ENCODE measurements at places on chromosomes 16 and 17.

GRCh38 chr17:38598536-38598935 is 7.2 kb downstream of the SRCIN1 start:
- no peak for DNase-seq

DNA sequence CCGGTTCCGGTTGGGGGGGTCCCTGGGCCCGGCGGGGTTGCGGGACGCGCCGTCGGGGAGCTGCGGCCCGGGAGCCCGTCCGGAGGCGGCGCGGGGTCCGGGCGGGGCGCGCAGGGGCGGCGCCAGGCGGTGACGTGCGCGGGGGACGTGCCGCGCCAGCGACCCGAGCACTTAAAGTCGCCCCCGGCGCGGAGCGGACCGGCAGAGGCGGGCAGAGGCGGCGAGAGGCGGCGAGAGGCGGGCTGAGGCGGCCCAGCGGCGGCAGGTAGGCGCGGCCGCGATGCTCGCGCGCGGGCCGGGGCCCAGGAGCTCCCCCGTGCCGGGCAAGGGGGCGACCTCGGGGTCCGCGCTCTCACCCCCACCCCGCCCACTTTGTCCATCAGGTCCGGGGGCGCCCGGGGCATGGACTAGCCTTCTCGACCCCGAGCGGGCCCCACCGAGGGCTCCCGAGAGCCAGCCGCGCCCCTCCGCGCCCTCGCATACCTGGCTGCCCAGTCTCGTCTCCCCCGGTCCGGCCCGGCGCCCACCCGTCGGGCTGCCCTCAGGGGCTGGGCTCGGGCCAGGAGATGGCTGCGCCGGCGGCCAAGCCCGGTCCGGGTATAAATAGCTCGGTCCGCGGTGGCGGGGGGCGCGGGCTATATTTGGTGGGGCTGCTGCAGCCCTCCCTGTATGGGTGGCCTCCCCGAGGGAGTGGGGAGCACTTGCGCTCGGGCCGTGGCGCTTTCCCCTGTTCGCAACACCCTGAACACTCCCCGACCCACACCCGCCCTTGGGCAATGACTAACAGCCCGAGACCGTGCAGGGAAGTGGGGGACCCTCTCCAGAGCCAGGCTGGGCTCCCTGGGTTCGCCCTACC is at the start of gene SLC16A3:
Gene SLC16A3, plus strand, starts transcription at position 201 of the 856 bp plus-strand sequence. CDS start 6,967 bp downstream, outside the sequence.
- DNase-seq: peak; percentile 52

- DNase-seq: no peak
Measured at GRCh38 chr16:4976611-4977145, 18.5 kb downstream of the SEC14L5 start.

DNA sequence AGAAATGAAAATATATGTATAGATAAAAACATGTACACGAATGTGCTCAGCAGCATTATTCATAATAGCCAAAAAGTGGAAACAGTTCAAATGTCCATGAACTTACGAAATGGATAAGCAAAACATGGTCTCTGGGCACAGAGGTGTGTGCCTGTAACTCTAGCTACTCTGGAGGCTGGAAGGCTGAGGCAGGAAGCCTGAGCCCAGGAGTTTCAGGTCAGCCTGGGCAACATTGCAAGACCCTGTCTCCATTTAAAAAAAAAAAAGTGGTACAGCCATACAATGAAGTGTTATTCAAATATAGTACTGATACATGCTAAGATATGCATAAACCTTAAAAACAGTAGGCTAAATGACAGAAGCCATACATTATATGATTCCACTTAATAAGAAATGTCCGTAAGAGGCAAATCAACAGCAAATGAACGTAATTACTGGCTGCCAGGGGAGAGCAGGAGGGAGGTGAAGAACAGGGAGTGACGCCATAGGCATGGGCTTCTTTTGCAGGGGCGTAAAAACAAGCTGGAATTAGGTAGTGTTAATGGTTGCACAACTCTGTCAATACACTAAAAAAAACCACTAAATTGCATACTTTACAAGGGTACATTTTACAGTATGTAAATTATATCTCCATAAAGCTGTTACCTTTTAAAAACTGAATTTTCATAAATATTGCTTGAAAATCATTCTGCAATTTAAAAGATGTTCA is 87.2 kb upstream of the PLEKHM1 start:
- DNase-seq: no peak

- no peak for DNase-seq
Measured at GRCh38 chr17:39591958-39592954, 15.5 kb downstream of the NEUROD2 start.

DNA sequence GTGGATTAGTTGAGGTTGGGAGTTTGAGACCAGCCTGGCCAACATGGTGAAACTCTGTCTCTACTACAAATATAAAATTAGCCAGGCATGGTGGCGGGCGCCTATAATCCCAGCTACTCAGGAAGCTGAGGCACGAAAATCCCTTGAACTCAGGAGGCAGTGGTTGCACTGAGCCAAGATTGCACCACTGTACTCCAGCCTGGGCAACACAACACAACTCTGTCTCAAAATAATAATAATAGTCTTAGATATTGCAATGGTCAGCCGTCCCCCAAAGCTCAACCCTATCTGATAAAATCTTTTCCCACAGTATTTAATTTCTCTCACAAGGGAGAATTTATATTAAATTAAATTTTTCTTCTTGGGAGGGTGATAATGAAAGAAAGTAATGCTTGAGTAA is 169.6 kb downstream of the XYLT1 start:
- DNase-seq: no peak

DNA sequence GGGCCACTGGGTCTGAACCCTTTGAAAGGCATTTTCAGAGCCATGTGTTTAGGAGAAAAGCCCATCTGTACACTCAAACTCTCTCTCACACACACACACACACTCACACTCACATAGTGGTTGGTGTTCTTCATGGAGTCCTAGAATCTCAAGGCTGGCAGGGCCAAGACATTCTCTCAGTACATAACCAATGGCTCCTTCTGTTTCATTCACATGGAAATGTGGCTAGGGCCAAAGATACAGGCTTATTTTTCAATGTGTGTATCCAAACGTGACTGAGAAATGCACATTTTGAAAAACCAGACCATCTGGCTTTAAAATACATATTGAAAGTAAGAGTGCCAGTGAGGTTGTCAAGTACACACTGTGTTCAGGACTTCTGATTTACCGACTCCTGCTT is 59.0 kb upstream of the SALL1 start:
- no peak for DNase-seq

DNA sequence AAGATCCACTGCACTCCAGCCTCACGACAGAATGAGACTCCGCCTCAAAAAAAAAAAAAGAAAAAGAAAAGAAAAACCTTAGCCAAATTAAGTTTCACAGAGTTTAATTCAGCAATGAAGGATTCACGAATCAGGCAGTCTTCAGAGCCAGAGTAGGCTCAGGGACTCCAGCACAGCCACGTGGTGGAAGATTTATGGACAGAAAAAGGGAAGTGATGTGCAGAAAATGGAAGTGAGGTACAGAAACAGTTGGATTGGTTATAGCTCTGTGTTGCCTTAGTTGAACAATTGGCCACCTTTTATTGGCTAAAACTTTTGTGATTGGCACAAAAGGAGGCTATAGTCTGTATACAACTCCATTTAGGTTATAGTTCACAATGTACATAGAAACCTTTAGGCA is 256.6 kb downstream of the HS3ST3B1 start:
- DNase-seq: no peak

- DNase-seq: no peak
Measured at GRCh38 chr17:71208111-71208704, 912.6 kb upstream of the SOX9 start.

DNA sequence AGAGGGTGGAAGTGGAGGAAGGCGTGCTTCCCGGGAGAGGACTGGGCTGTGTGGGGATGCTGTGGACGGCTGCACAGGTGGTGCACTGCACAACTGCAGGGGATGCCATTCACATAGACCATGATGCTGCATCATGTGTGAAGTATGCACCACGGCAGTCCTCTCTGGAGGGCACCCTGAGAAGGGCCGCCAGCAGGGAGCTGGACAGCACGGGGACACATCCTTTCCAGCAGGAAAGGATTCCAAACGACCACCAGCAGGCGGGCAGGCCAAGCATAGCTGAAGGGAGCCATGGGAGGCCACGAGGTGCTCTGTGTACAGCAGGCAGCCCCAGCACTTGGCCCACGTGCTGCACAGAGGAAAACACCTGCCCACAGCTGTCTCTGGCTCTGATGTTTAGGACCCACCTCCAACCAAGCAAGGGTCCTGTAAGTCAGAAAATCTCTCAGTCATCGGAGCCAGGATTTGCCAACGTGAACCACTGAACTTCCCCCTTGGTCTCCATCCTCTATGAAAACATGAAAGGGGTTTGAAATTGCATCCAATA is 10.1 kb downstream of the ACTG1 start:
- no peak for DNase-seq

DNA sequence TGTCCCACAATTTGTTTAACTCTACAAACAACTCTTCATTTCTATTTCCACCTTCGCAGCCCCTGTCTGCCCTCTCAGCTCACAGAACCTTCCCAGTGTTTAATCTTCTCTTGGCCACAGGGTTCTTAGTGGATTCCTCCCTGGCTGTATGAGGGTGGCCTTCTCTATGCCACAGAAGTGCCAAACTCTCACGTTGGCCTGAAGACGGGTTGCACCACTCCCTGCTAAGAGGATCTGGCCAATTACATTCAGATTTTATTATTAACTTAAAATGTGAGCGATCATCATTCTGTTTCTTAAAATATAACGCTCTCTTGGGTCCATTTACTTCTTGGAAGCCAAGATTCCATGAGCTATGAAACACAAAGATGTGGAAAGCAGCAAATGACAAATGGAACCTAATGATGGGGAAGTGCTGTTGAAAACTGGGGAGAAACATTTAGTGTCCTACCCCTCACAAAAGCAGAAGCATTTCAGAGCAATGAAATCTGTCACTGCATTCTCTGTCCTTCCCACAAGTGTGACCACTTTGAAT is 91.3 kb upstream of the NOG start:
- no peak for DNase-seq

GRCh38 chr17:48540213-48540612 is 4.7 kb downstream of the HOXB2 start:
- no peak for DNase-seq

GRCh38 chr16:28835864-28836760 is 10.0 kb downstream of the TUFM start:
- DNase-seq: no peak

GRCh38 chr17:60229188-60229802 is 79.5 kb downstream of the CA4 start:
- DNase-seq: no peak

DNA sequence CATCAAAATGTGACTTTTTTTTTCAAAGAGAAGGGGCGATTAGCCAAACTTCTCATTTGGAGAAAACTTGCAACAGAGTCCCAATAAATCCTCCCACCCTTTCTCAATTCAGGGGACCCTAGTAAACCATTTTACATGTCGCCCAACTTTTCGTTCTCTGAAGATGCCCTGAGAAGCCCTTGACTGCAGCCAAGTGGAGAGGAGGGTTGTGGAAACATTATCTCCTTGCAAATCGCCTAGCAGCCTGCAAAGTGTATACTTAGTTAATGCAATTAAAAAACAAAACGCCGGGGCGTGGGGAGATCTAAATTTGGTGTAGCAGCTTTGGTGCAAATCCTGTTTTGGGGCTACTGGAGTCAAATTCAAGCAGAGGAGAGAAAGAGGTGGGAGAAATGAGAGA is 1.2 kb upstream of the SHISA9 start:
- DNase-seq: no peak

DNA sequence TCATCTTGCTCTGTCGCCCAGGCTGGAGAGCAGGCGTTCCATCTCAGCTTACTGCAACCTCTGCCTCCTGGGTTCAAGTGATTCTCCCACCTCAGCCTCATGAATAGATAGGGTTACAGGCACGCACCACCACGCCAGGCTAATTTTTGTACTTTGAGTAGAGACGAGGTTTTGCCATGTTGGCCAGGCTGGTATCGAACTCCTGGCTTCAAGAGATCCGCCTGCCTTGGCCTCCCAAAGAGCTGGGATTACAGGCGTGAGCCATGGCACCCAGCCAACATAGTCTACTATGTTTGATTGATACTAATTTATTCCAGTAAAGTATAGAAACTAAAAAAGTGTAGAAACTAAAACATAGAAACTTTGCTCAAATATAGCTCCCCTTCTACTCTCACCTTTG is 94.9 kb downstream of the CA4 start:
- DNase-seq: no peak

DNA sequence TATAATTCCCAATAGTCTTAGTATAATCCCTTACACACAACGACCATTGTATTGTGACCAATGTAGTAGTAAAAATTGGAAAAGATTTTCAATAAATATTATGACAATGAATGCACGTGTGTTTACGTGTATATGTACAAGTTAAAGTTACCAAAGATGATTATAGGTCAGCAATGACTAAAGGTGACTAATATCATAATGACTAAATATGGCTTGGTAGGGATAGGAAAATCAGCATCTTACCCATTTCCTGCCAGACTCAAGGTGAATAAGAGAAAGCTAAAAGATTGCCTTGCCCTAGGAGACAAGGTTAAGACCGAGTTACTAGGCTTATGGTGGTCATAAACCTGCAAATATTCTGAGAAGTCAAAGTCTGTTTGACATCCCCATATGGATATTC is 34.4 kb downstream of the CPD start:
- DNase-seq: no peak

DNA sequence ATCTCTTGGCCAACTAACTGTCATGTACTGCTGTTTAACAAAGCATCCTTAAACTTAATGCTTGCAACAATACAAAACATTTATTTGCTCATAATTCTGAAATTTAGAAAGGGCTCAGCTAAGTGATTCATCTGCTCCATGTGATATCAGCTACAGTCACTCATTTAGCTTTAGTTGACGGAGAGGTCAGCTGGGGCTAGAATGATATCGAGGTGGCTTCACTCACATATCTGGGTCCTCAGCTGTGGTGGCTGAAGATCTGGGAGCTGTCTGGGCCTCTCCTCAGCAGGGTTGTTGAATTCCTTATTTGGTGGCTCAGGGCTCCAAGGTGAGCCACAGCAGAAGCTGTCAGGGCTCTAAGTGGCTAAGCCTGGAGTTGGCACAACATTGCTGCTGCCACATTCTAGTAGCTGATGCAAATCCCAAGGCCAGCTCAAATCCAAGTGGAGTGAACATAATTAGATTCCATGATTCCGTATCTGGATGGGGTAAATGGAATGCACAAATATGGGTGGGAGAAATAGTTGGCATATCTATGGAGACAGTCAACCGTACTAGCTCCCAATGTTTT is 62.8 kb downstream of the HS3ST3A1 start:
- DNase-seq: no peak

- DNase-seq: no peak
Measured at GRCh38 chr16:57911743-57912142, 59.2 kb downstream of the CNGB1 start.

DNA sequence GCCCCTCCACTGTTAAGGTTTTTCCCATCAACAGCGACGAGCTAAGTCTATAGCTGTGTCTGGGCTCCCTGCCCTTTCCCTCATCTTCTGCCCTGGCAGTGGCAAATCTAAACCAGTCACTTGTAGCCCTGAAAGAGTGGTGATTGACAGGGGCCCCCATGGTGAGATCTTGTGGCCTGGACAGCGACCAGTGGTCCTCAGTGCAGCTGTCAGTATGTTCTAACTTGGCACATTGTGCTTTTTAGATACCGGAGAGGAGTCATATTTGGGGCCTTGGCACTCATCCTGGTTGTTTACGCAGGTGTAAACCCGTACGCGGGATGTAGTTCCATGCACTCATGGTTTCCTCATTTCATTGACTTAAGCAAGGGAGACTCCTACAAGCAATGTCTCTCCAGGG is 57.5 kb upstream of the ARHGAP44 start:
- no peak for DNase-seq
